ENCODE measurements at places on chromosomes 1 and 21. TPM values are rescaled to one million over a fixed set of nuclear protein-coding genes. Genes with fewer than 3 reads are reported as not detected.
A peak's percentile ranks its signal among the peaks of the same experiment; 100 is the strongest.

MPZ gene
- total RNA-seq = 21.9 TPM

GRCh38 chr1:115506924-115507589 lies 134.7 kb upstream of the VANGL1 start:
- H3K27me3 ChIP-seq = no peaks in the 10 kb centered on the region
- DNase-seq = peak; percentile 62
- peaks cover 6% of the 10 kb centered on the region for H3K4me1 ChIP-seq
- no peaks in the 10 kb centered on the region for H3K36me3 ChIP-seq

GRCh38 chr1:188769936-188770335 lies 1707.7 kb downstream of the BRINP3 start:
- no peaks in the 10 kb centered on the region for H3K4me1 ChIP-seq
- no peaks in the 10 kb centered on the region for H3K27me3 ChIP-seq
- no peak overlapping the region for H3K27ac ChIP-seq
- no peak overlapping the region for H3K4me3 ChIP-seq
- H3K36me3 ChIP-seq = no peaks in the 10 kb centered on the region

DNA sequence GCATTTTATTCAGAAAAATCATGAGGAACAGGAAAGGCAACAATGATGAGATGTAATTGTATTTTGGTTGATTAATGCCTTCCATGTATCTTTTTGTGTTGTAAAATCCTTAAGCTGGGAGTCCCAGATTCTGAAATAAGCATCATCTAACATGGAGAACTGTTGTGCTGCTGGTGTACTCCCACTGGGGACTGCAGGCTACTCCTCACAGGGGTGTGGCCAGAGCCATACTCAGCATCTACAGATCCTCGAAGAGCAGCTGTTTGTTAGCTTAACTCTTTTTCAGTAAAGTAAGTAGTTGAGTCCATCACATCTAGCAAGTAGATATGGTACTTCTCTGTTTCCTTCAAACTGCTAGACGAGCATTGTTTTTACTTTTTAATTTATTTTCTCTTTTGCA lies 358.0 kb downstream of the BRINP3 start:
- no peak for DNase-seq
- no peaks in the 10 kb centered on the region for H3K4me1 ChIP-seq
- no peak overlapping the region for H3K4me3 ChIP-seq
- H3K27me3 ChIP-seq = no peaks in the 10 kb centered on the region
- no peaks in the 10 kb centered on the region for H3K36me3 ChIP-seq
- H3K27ac ChIP-seq = no peak overlapping the region

- H3K4me1 ChIP-seq = peaks cover 4% of the 10 kb centered on the region
- H3K36me3 ChIP-seq = no peaks in the 10 kb centered on the region
- H3K27ac ChIP-seq = no peak overlapping the region
Measured at GRCh38 chr1:33988161-33988560, 124.3 kb downstream of the HMGB4 start.

DNA sequence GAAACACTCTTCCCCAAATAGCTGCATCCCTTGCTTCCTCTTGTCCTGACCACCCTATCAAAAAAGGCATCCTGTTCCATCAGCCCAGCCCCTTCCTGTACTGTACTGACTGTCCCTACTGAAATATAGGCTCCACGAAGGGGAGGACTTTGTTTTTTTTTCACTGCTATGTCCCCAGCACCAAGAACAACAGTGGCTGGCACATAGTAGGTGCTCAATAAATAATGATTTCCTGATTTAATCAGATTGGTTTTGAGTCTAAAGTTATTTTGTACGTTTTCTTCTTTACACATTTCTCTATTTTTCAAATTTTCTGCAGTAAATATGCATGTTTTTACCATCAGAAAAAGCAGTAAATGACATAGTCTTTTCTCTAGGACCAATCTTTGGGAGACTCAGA lies 73.9 kb downstream of the CD58 start:
- no peak for DNase-seq
- H3K4me1 ChIP-seq = peaks cover 11% of the 10 kb centered on the region
- no peaks in the 10 kb centered on the region for H3K27me3 ChIP-seq
- no peaks in the 10 kb centered on the region for H3K36me3 ChIP-seq
- no peak overlapping the region for H3K27ac ChIP-seq

GRCh38 chr1:161730050-161730564 lies 8.8 kb downstream of the FCRLB start:
- no peaks in the 10 kb centered on the region for H3K36me3 ChIP-seq
- peaks cover 11% of the 10 kb centered on the region for H3K27me3 ChIP-seq
- H3K27ac ChIP-seq = no peak overlapping the region
- no peak overlapping the region for H3K4me3 ChIP-seq

GRCh38 chr1:181077576-181078242 lies 10.8 kb upstream of the IER5 start:
- no peak overlapping the region for H3K4me3 ChIP-seq
- DNase-seq = no peak
- peaks cover 8% of the 10 kb centered on the region for H3K4me1 ChIP-seq
- H3K36me3 ChIP-seq = no peaks in the 10 kb centered on the region

- H3K4me3 ChIP-seq = no peak overlapping the region
- H3K4me1 ChIP-seq = peaks cover 6% of the 10 kb centered on the region
- H3K27me3 ChIP-seq = peaks cover 3% of the 10 kb centered on the region
- no peak for DNase-seq
- H3K27ac ChIP-seq = no peak overlapping the region
- no peaks in the 10 kb centered on the region for H3K36me3 ChIP-seq
Measured at GRCh38 chr21:38356883-38357625, 100.3 kb downstream of the KCNJ15 start.

DNA sequence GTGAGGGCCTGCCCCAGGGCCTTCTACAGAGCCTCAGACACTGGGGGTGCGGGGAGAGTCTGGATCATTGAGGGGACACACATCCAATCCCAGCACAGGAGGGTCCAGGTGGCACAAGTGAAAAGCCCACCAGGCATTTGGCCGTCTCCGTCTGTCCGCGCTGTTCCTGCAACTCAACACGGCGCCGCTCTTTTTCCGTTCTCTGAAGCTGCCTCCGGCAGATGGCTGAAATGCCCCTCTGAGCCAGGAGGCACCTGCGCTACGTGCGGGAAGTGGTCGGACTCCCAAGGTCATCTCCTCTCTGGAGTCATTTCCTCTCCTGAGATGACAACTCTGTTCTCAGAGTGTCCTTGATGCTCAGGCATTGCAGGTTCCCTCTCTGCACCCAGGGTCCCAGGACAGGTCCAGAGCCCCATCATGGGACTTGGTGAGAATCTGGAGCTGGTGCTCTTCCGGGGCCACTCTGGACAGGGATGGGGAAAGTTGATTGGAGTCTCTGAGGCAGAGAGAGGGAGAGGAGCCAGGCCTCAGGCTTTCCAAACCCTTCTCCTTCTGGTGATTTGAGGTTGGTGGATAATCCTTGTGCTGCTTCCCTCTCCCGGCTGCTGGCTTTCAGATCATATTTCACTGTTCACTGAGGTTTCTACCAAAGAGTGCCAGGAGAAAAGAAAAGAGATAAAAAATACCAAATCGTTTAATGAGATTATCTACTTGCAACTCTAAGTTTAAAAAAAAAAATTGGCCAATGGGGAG lies 14.0 kb upstream of the MIXL1 start:
- no peak overlapping the region for H3K27ac ChIP-seq
- peak; percentile 21 for DNase-seq
- H3K4me1 ChIP-seq = peaks cover 2% of the 10 kb centered on the region
- H3K27me3 ChIP-seq = peaks cover 2% of the 10 kb centered on the region

DNA sequence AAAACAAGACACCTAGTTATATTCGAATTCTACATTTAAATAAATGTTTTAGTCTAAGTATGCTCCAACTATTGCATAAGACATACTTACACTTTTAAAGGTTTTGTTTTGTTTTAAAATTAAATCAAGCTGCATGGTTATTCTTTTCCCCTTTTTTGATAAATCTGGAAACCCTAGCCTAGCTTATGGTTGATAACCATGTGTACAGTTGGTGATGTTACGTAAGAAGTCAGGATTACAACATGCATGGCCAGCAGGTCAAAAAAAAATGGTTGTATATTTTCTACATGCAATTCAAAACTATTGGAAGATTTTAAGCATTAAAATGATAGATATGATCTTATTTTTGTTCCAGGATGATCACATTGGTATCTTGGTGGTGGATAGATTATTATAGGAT lies 1600.6 kb downstream of the PLA2G4A start:
- no peaks in the 10 kb centered on the region for H3K27me3 ChIP-seq
- H3K27ac ChIP-seq = no peak overlapping the region
- no peaks in the 10 kb centered on the region for H3K36me3 ChIP-seq
- H3K4me3 ChIP-seq = no peak overlapping the region

DNA sequence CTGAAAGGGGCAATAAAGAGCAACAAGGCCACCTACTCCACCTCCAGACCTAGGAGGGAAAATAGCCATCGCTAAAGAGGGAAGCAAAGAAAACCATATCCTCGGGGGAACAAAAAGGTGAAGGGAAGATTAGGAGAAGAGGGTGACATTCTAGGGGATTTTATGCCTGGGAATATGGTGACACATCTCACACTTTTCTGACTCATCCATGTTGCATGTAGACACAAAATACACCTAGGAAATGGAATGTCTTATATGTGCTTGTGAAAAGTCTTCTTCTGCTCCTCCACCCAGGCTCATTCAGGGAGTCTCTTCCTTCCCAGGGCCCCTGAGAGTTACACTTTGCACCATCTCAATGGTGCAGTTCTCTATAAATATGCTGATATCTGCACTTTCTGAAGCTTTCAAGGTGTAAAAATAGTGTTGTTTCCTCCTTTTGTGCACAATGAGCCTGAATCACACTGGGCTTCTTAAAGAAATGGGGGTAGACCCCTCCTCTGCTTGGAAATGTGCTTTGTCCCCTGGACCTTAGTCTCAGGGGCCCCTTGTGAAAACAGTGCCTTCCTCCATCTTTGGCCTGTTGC lies 195.9 kb downstream of the CYYR1 start:
- no peak overlapping the region for H3K4me3 ChIP-seq
- no peaks in the 10 kb centered on the region for H3K36me3 ChIP-seq
- no peaks in the 10 kb centered on the region for H3K4me1 ChIP-seq
- DNase-seq = no peak
- H3K27me3 ChIP-seq = no peaks in the 10 kb centered on the region

DNA sequence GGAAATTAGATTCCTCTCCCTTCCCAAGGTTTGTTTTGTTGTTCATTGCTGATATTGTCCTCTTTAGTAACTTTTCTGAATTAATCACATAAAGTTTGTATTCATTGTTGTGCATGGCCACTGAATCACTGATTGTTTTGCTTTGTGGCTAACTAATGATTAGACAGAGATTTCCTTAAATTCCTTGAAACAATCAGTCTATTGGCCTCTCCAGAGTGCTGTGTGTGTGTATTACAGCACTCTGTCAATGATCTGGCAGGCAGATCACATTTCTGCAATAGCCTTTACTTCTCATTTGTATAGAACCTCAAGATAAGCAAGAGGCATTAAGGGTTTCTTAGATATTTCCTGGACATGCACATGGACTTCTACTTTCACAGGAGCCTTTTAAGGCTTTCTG lies 78.6 kb downstream of the DUSP10 start:
- H3K4me3 ChIP-seq = no peak overlapping the region
- no peak overlapping the region for H3K27ac ChIP-seq
- no peaks in the 10 kb centered on the region for H3K36me3 ChIP-seq
- no peaks in the 10 kb centered on the region for H3K4me1 ChIP-seq
- no peak for DNase-seq

- H3K4me3 ChIP-seq = no peak overlapping the region
- H3K4me1 ChIP-seq = no peaks in the 10 kb centered on the region
- peaks cover 12% of the 10 kb centered on the region for H3K27me3 ChIP-seq
- DNase-seq = peak; percentile 39
- no peaks in the 10 kb centered on the region for H3K36me3 ChIP-seq
Measured at GRCh38 chr21:36535618-36536241, 55.8 kb upstream of the CLDN14 start.

DNA sequence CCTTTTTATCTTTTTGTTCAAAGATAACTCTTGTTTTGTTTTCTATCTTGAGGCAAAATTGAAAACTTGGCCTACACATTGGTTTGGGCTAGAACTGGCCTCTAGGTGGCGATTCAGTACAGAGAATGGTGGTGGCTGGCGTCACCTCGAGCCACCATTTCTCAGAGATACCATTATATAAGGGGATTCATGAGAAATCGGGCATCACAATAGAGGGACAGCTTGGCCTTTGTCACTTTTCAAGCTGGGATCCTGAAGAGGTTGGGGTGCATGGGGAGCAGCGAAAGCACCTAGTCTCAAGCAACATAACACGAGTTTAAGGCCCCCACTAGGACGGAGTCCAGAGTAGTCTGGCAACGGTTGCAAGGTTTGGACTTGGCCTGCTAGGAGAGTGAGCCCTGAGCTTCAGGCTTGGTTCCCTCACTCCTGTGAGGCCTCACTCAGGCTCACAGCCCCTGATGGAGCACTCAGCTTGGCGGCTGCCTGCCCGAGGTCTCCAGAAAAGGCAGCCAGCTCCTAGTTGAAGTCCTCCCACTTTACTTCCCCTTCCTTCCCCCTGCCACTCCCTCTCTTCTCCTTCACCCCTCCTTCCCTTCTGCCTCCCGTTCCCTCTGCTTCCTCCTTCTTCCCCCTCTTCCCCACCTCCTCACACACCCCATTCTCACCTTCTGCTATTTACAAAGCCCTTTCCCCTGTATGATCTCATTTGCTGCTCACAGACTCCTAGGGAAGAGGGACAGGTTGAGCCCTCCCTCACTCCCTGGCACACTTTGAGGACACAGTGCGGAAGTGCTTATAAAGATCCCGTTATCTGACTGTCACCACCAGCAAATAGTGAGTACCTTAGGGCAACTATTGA lies 67.8 kb downstream of the LRIG2 start:
- H3K27me3 ChIP-seq = no peaks in the 10 kb centered on the region
- peak overlapping the region; percentile 29 for H3K27ac ChIP-seq
- no peak overlapping the region for H3K4me3 ChIP-seq
- no peaks in the 10 kb centered on the region for H3K36me3 ChIP-seq
- peaks cover 11% of the 10 kb centered on the region for H3K4me1 ChIP-seq
- peak; percentile 82 for DNase-seq

BPNT1 gene
- total RNA-seq = 14.5 TPM

- H3K4me1 ChIP-seq = peaks cover 19% of the 10 kb centered on the region
- peaks cover 9% of the 10 kb centered on the region for H3K36me3 ChIP-seq
- no peaks in the 10 kb centered on the region for H3K27me3 ChIP-seq
- peak; percentile 82 for DNase-seq
Measured at GRCh38 chr1:6519935-6520671, 28.6 kb upstream of the PLEKHG5 start.

DNA sequence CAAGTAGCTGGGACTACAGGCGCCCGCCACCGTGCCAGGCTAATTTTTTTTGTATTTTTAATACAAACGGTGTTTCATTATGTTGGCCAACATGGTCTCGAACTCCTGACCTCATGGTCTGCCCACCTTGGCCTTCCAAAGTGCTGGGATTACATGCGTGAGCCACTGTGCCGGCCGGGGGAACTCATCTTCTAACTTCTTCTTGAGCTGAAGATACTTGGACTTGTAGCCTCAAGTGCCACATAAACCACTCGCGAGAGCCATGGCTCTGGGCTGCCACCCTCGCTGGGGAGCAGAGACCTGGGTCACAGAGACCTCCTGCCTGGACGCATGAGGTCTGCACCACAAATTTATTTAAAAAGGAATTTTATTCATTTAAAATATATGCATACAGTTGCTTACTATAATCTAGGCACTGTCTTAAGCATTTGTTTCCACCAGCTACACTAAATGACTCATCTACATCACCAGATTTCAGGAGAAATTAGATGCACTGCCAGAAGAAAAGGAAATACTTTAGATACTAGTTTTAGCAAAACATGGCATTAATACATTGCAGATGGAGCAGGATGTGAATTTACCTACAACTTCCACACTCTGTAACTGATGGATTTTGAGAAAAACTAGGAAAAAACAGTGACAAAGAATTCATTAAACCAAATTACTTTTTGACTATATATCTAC lies 29.9 kb upstream of the PUM1 start:
- H3K36me3 ChIP-seq = no peaks in the 10 kb centered on the region
- H3K4me3 ChIP-seq = no peak overlapping the region
- DNase-seq = peak; percentile 11
- H3K4me1 ChIP-seq = no peaks in the 10 kb centered on the region

RWDD3 gene
- total RNA-seq = 30.0 TPM

OR10J1 gene
- not detected for total RNA-seq

Data from muscle of leg (tissue), 16 donors.